ENCODE measurements at places on chromosomes 6 and 20.

DNA sequence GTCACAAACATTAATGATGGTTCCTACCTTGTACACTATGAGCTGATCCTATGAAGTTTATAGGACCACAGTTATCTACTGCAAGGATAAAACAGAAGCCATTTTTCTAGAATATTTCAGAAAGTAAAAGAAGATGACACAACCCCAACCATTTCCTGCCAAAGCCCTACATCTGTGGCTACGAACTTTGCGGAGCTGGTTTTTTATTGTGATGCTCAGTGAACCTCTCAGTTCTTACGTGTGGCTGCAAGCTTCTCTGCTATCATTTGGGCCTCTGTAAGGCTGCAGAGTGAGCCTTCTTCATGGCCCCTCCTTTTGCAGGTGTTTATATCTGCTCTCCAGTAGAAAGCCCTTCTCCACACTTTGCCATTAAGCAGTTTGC is 17.8 kb upstream of the TAGAP start:
- DNase-seq = no peak

- no peak for DNase-seq
These were observed 434.0 kb upstream of the BTBD3 start for GRCh38 chr20:11483697-11484096.

GRCh38 chr6:101344885-101345284 is 48.6 kb upstream of the GRIK2 start:
- DNase-seq = no peak

GRCh38 chr6:16602035-16602434 is 159.2 kb downstream of the ATXN1 start:
- no peak for DNase-seq

DNA sequence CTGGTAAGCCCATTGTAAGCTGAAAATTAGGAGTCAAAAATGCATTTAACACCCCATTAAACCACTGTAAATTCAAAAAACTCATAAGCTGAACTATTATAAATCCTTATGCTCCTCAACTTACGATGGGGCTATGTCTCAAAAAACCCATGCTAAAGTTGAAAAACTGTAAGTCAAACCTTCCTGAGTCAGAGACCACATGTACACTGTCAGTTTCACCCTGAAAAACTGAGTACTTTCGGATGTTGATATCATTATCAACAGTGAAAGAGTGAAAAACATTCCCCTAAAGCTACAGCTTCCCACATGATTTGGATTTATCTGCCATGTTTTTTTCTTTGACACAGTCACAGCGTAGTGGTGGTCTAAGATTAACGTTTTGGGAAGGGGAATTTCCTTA is 14.2 kb downstream of the RAB23 start:
- no peak for DNase-seq

- no peak for DNase-seq
These were observed 45.6 kb downstream of the ARID1B start for GRCh38 chr6:156822747-156823206.

DNA sequence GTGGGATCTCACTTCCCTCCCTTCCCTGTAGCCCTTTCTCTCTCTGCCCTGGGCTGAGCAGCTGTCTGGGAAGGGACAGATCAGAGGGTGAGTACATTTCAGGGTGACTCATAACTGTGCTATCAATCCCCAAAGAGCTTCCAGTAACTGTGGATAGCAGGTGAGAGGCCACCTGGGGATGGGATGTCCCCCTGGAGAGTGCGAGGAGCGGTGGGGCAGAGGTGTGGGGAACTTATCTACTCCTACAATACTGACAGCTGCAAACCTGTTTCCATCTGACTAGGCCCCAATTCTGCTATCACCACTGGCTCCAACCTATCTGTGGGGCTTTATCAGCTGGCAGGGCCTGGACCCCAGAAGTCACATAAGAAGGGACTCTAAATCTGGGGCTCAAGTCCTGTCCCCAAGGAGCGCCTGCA is 32.6 kb downstream of the KCNK5 start:
- no peak for DNase-seq

GRCh38 chr6:43933148-43933885 is 163.3 kb downstream of the VEGFA start:
- no peak for DNase-seq

DNA sequence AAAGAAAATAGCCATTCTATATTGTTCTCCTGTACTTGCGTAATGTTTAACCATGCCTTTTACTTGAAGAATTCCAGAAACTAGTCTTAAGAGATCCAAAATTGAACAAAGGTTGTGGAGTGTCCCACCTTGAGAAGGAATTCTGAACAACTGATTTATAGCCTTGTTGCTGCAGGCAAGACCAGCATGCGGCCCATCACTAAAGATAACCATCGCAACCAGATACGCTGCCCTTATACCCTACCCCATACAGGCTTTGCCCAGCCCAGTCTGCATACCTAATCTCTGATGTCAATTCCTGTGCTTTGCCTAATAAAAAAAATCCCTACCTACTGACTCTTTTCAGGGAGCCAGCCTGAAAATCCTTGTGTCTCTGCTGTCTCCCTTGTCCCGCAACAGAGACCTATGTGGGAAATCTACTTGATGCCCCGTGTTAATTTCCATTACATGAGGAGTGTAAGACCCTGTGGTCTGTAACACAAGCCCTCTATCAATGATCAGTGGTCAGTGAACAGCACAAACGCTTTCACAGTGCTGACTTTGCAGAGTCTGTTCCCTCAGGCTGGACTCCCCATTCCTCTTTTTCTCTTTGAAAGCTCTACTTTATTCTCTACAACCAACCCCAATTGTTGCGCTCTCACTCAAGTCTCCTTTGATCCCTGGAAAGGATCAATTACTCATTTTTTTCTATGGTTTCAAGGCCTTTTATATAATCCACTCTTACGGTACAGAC is 125.7 kb upstream of the BTBD3 start:
- no peak for DNase-seq

- no peak for DNase-seq
These were observed 700.8 kb downstream of the RFPL4B start for GRCh38 chr6:113047932-113048331.

DNA sequence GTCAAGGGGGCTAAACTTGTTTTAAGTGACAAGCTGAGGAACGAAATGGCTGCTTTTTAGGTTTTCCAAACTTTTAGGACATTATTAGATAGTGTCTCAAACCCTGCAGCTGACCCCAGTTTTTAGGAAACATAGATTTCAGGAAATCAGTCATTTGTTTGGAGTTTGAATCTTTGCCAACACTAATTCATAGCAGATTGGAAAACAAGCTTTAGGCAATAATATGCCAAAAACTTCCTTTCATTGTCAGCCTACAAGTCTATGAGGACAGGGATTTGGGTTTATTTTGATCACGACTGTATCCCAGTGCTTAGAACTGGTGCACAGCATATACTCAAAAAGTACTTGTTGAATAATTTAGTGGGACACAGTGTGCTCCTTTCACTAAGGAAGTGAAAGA is 123.2 kb downstream of the TINAG start:
- no peak for DNase-seq

DNA sequence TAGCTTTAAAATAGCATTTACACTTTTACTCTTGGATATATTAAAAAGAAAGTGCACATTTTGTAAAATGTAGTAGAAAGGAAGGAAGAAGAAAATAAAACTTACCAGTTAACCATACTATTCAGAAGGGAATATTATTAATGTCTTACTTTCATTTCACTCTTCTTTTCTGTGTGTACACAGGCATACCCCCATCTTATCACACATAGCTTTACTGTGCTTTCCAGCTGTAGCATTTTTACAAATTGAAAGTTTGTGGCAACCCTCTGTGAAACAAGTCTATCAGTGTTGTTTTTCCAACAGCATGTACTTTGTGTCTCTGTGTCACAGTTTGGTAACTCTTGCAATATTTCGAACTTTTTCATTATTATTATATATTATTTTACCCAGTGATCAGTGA is 314.5 kb downstream of the UTRN start:
- DNase-seq = no peak

DNA sequence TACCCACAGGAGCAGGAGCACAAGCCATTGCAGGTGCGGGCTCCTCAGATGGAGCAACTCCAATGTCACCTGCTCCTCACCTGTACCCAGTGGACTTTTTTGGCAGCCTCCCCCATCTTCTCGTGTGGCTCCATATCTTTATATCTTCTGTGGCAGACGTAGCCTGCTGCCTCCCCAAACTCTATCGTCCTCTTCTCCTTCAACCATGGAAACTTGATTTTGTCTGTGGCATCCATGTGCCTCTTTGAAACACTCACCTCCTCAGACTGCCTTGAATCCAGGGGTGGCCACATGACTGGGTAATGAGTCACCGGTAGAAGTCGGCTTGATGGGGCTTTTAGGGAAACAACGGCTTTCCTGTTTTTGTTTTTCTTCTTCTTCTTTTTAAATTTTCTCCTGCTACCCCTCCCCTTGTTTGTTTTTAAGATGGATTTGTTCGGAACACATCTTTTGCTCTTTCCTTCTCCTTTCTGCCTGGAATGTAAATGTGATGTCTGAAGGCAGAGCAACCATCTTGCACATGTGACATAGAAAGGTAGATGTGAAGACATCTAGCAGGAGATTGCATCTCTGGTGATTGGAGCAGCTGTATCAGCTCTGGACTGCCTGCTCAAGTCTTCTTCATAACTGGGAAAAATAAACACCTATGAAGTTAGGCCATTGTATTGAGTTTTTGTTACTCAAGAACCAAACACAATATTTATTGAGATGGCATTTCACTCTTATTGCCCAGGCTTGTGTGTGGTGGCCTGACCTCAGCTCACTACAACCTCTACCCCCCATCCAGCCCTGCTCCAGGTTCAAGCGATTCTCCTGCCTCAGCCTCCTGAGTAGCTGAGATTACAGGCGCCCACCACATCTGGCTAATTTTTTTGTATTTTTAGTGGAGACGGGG is 69.9 kb upstream of the DDR1 start:
- no peak for DNase-seq

DNA sequence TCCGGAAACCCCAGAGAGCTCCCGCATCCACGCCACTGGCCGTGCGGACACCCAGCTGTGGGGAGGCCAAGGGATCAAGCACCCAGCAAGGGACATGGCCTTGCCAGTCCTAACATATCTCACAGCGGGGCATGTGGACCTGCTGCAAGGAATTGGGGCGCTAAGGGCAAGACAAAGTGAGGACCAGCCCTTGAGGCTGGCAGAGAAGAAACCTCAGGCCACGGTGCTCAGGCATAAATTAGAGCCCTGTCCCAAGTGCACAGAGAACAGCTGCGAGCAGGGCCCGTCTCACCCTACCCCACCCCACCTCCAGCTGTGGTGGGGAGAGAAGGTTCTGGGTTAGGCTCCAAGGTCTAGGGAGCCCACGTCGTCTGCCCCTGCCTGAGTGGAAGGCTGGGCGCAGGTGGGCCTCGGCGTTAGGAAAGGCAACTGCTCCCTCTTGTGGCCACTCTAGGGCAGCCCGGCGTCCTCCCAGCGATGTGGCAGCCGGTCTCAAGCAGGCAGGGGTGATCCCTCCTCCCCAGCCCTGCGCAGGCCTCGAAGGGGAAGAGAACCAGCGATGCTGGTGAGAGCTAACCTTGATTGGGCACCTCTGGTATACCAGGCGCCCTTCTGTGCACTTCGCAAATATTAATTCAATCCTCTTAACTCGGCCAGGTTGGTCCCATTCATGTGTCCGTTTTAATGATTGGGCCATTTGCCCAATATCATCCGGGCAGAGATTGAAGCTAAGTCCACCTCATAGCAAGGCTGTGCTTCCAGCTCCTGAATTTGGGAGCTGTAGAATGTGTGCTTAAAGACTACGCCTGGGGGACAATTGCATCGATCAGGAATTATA is 235.8 kb downstream of the NFATC2 start:
- peak; percentile 63 for DNase-seq

- no peak for DNase-seq
These were observed 219.1 kb upstream of the STXBP5 start for GRCh38 chr6:146985111-146985510.

- DNase-seq = no peak
These were observed 8.7 kb downstream of the PHACTR1 start for GRCh38 chr6:12725263-12725662.

- DNase-seq = no peak
These were observed 18.5 kb upstream of the ISM1 start for GRCh38 chr20:13202565-13202964.

- DNase-seq = no peak
These were observed 1.2 kb upstream of the MYCT1 start for GRCh38 chr6:152696522-152696921.

DNA sequence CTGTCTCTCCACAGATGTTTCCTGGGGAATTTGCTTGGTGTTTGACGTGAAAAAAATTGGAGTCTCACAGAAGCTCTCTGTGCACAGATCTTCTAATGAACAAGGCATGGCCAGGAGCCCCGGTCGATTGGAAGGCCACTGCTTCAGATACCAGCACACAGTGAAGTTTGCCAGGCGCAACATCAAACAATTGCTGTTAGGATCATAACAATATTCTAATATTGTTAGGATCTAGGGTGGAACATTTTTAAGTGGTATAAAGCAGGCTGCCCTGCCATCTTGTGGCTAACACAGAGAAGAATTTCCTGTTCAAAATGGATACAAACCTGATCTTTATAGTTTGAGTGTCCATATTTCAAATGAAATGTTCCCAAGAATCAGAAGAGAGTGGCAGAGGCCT is 64.1 kb downstream of the C6orf118 start:
- DNase-seq = peak; percentile 32

GRCh38 chr6:121771937-121772720 is 336.7 kb downstream of the GJA1 start:
- no peak for DNase-seq

DNA sequence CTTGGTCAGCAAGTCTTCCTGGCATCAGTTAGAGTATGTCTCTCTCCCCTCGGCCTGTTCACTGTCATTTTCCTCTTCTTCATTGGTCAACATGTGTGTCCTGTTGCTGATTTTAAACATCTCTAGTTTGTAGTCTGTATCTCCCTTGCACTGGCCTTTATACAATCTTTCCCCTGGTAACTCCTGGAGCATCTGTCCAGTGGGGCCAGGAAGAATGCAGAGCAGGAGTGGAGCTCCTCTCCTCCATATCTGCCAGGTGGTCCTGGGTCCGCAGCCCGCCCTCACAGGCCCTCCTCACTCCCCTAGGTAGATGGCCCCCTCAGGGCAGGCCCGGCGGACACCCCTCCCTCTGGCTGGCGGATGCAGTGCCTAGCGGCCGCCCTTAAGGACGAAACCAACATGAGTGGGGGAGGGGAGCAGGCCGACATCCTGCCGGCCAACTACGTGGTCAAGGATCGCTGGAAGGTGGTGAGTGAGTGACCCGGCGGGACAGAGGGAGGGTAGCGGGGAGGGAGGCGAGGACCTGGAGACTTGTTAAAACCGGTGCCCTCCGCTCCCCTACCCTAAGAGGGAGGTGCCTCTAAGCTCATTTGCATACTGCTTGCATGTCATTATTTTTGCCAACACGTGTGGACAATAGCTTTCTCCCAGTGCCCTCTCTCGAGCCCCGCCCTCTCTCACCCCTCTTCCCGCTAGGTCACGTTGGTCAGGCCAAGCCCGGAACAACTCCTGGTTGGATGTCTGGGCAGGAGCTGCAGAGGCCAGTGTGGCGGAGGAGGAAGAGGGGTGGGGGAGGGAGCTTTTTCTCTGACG is 3.2 kb downstream of the TTBK1 start:
- peak; percentile 84 for DNase-seq

- no peak for DNase-seq
These were observed 347.8 kb downstream of the CDKAL1 start for GRCh38 chr6:20882014-20882413.

DNA sequence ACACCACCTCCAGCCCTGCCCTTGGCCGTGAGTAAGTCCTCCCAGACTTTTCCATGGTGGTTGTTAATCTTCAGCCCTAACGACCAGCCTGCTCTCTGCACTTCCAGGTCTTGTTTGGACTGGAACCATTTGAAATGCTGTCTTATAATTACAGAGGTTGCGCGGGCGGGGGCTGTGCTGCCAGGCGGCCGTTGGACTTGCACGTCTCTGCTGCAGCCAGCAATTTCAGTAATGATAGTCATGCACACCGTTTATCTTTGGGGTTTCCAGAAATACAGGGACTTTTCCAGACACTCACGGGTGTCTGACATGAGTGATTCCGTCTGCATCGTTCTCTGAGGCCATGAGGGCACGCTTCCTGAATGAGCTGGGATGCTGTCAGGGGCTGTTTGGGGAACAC is 118.2 kb downstream of the BMP7 start:
- DNase-seq = no peak
